ENCODE measurements at places on chromosomes 7 and 10. TPM values are rescaled to one million over a fixed set of nuclear protein-coding genes. Genes with fewer than 3 reads are reported as not detected.
A peak's percentile ranks its signal among the peaks of the same experiment; 100 is the strongest.

DNA sequence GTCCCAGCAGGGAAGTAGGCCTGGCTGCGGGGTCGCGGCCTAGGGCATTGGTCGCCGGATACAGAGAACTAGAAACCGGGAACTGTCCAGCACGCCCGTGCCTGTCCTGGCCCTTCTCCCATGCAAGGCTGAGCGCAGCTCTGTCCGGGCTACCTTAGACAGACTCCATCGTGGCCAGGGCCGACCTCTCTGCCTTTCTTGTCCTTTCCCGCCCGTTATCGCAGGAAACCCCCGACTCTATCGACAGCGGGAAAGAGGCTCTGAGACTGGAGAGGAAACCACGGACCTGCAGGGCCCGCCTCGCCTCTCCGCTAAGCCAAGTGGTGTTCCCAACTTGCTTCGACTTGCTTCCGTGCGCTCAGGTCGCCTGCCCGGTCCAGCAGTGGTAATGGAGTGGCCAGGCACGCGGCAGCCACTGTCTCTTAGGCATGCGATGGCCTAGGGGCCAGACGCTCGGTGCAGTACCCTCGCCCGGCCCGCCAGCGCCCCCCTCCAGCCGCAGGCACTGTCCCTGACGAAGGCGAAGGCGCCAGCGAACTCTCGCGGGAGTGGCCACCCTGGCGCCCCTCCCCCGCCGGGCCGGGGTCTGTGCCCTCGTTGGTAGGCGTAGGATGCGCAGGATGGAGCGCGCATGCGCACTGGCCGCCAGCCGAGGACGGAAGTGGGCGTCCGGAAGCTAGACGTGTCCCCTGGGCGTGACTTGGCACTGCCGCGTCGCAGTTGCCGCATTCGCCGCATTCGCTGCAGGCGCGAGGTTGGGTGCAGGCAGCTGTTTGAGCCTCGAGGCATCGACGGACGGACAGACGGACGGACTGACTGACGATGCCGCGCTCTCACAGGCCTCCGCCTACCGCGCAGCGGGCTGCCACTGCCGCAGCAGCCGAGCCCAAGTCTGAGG is 54.4 kb downstream of the MCMBP start:
- no peaks in the 10 kb centered on the region for H3K4me1 ChIP-seq
- H3K27ac ChIP-seq: no peak overlapping the region
- peak; percentile 52 for DNase-seq
- H3K4me3 ChIP-seq: peak overlapping the region; percentile 25
- H3K27me3 ChIP-seq: no peaks in the 10 kb centered on the region

- H3K4me3 ChIP-seq: no peak overlapping the region
- no peaks in the 10 kb centered on the region for H3K4me1 ChIP-seq
- H3K27me3 ChIP-seq: no peaks in the 10 kb centered on the region
- no peak overlapping the region for H3K27ac ChIP-seq
- DNase-seq: no peak
- no peaks in the 10 kb centered on the region for H3K36me3 ChIP-seq
These were observed 77.5 kb upstream of the HABP2 start for GRCh38 chr10:113475381-113475807.

DNA sequence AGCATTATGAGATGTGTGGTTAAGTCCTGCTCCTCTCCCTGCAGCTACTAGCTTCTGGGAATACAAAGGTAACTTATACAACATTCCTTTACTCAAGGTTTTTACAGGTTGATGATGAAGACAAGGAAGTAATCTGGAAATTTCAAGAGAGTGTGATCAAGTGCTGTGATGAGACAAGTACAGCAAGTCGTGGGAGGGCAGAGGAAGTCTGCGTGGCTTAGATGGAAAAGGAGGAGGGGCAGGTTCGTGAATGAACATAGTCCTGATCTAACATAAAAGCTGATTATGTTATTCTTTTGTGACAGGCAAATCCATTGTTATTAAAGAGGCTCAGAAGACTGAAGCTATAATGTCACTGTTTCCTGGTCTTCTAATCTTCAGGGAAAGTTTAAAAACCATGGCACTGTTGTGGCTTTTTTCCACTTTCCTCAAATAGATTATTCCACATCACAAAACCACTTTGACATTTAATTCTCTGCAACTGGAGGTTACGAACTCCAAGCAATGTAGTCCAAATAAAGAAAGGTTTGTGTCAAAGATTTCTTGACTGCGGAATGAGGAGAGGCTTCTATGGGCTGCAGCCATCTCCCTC is 84.1 kb downstream of the CPXM2 start:
- H3K36me3 ChIP-seq: no peaks in the 10 kb centered on the region
- no peak for DNase-seq
- H3K27me3 ChIP-seq: no peaks in the 10 kb centered on the region
- H3K4me1 ChIP-seq: peaks cover 5% of the 10 kb centered on the region
- H3K4me3 ChIP-seq: no peak overlapping the region
- no peak overlapping the region for H3K27ac ChIP-seq

GRCh38 chr7:28065721-28066285 is 114.8 kb downstream of the JAZF1 start:
- no peaks in the 10 kb centered on the region for H3K27me3 ChIP-seq
- H3K27ac ChIP-seq: no peak overlapping the region
- H3K36me3 ChIP-seq: no peaks in the 10 kb centered on the region
- H3K4me3 ChIP-seq: no peak overlapping the region
- no peak for DNase-seq

DNA sequence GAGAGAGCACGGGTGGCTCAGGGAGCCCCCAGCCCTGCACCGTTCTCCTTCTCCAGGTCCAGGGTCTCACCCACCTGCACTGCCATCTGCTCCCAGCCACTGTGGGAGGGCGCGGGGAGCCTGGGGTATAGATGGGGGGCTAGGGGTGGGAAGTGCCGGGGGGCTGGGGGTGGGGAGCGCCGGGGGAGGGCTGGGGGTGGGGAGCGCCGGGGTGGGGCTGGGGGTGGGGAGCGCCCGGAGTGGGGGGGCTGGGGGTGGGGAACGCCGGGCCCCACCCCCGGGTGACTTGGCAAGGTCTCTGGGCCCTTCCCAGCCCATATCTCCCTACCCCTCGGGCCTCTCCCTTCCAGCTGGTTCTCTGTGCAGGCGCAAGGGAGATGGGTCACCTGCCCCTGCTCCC is at the start of gene GRIFIN:
TSS of gene GRIFIN (minus strand) at position 101 of the 400 bp plus-strand sequence. CDS start at position 86, 15 bp downstream.
- H3K4me1 ChIP-seq: no peaks in the 10 kb centered on the region
- H3K27me3 ChIP-seq: no peaks in the 10 kb centered on the region
- DNase-seq: no peak
- no peak within 1 kb of the TSS for H3K27ac ChIP-seq
- H3K4me3 ChIP-seq: no peak within 1 kb of the TSS

DNA sequence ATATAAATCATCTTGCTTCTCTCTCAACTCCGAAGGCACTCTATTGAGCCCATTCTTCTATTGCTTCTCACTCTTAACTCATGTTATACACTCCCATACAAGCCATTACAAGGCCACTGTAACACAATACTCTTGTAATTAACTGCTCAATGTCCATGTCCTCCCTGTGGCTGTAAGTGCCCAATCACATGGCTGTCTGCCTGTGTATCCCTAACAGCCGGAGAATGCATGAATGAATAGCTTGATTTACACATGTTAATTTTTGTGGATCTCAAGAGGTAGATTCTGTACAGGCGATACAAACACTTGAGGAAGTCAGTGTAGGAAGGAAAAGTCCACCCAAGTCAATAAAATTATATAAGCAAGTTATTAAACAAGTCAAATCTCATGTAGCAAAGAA is 215.6 kb downstream of the DOCK4 start:
- no peaks in the 10 kb centered on the region for H3K4me1 ChIP-seq
- H3K4me3 ChIP-seq: no peak overlapping the region
- no peaks in the 10 kb centered on the region for H3K36me3 ChIP-seq
- no peak overlapping the region for H3K27ac ChIP-seq

DNA sequence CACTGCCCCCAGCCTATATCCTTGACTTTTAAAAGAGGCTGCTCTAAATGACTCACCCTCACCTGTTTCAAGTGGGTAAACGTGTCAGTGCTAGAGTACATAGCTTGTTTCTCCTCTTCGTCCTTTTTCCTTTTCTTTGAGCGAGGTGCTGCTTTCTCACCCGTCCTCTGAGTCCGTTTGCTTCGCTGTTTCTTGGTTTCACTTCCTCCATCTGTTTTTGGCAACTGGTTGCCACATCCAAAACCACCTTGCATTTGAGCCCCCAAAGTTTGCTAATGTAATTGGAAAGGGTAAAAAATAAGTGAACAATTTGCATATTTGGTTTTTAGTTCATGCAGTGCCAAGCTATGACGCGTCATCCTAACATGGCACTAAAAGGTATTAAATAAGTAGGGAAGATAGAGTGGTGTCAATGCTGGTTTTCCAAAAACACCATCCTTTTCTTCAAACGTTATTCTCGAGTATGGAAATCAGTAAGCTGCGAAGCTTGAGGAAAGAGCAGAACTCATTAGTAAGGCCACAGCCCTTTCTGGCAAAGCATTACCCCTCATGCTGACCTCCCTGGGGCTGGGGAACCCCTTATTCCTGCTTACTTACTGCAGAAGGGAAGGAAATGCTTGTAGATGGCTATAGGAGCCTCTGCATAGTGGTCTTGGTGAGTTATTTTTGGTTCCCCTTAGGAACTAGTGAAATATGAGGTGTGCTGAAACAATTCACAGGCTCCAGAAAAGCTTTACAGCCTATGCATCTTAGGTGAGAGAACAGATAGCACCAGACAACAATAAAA is 133.5 kb downstream of the GALNT11 start:
- no peak overlapping the region for H3K4me3 ChIP-seq
- H3K27ac ChIP-seq: no peak overlapping the region
- H3K27me3 ChIP-seq: no peaks in the 10 kb centered on the region
- no peaks in the 10 kb centered on the region for H3K4me1 ChIP-seq
- peak; percentile 57 for DNase-seq

DNA sequence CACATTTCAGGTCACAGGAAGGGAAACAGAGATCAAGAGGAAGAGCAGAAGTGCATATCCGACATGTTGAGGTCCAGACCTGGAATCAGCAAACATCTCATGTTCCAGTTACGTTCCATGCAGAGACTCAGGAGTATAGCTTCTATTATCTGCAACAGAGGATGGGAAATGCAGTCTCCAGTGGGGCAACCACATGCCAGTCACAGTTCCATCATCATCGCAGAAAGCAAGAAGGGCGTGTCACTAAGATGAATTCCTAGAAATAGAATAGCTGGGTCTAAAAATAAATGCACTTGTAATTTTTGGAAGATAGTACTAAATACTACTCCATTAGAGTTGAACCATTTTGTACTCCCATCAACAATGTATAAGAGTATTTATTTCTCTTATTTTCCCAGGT is 133.2 kb upstream of the MDFIC start:
- H3K36me3 ChIP-seq: no peaks in the 10 kb centered on the region
- DNase-seq: no peak
- H3K27me3 ChIP-seq: no peaks in the 10 kb centered on the region
- H3K4me1 ChIP-seq: no peaks in the 10 kb centered on the region

DNA sequence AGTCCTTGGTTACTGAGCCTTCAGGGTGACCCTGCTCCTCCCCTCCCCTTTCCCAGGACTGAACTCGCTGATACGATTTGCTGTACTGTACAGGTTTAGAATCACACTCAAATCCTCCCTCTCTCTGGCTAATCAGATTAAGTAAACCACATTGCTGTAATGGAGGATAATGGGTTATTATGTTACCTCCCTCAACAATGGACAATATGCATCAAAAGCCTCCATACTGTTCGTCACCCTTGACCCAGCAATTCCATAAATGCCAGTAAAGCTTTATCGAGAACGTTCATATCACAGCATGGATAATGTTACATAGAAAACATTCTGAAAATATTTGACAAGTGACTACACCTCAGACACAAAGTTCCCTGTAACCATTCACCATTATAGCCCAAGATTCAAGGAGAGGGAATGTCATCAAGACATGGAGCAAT is 61.7 kb downstream of the FAM107B start:
- H3K4me3 ChIP-seq: no peak overlapping the region
- H3K4me1 ChIP-seq: no peaks in the 10 kb centered on the region
- no peak overlapping the region for H3K27ac ChIP-seq
- DNase-seq: no peak
- no peaks in the 10 kb centered on the region for H3K27me3 ChIP-seq
- no peaks in the 10 kb centered on the region for H3K36me3 ChIP-seq

DNA sequence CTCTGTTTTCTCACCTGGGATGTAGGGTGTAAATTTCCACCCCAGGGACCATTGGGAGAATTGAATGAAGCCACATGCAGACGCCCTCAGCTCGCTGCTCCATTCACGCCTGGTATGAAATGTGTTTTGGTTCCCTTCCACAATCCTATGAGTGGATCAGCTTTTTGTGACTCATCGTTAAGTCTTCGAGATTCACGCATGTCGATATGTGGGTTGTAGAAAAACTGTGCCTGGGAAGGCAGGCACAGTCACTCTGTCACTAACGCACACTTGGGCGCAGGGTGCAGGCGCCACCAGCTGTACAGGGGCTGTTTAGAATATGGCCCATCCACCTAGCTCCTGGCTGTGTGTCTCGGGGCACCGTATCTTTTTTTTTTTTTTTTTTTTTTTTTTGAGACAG is 64.2 kb upstream of the SH2B2 start:
- H3K27me3 ChIP-seq: no peaks in the 10 kb centered on the region
- no peak overlapping the region for H3K27ac ChIP-seq
- no peaks in the 10 kb centered on the region for H3K4me1 ChIP-seq
- DNase-seq: no peak
- no peak overlapping the region for H3K4me3 ChIP-seq

GRCh38 chr10:4845766-4846165 is 19.8 kb downstream of the AKR1E2 start:
- no peaks in the 10 kb centered on the region for H3K27me3 ChIP-seq
- no peak overlapping the region for H3K27ac ChIP-seq
- H3K36me3 ChIP-seq: no peaks in the 10 kb centered on the region
- no peak overlapping the region for H3K4me3 ChIP-seq
- no peak for DNase-seq

DNA sequence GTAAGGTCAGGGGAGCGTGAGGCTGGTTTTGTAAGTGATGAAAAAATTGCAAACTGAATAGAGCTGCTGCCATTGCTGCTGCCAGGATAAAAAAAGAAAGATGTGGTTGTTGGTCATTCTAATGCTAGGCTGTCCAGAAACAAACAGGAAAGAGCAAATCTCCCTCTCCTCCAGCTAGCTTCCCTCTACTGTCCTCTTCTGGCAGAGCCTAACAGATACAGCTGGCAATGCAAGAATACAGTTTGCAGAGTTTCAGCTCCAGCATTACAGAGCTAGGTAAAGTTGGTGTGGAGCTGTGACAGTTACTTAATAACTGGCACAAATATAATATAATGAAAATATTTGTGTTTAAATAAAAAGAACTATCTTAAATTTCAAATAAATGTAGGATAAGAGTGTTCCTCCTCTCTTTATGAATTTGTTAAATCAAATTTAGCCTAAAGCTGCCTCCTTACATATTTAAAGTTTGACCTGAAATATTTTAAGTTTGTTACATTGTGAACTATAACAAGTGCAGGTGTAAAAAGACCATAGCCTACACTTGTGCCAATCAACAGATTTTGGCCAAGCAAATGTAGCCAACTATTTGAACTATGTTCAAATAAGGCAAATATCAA is 407.7 kb downstream of the SH2D4B start:
- no peaks in the 10 kb centered on the region for H3K27me3 ChIP-seq
- no peak overlapping the region for H3K27ac ChIP-seq
- DNase-seq: no peak
- H3K4me1 ChIP-seq: no peaks in the 10 kb centered on the region
- no peaks in the 10 kb centered on the region for H3K36me3 ChIP-seq
- H3K4me3 ChIP-seq: no peak overlapping the region

Gene CRHR2
- not detected for total RNA-seq

Gene SYCE1
- total RNA-seq: not detected

Gene CCDC136
- total RNA-seq: 10.3 TPM

Gene LRMDA
- 2.4 TPM for total RNA-seq

Gene PTPRN2
- 21.4 TPM for total RNA-seq

Gene GIMAP7
- total RNA-seq: 4.8 TPM

Gene ENTPD1
- total RNA-seq: 16.6 TPM

Gene CPA4
- not detected for total RNA-seq

Gene PTPRE
- 48.7 TPM for total RNA-seq
